ENCODE measurements at places on chromosomes 7 and 10.

DNA sequence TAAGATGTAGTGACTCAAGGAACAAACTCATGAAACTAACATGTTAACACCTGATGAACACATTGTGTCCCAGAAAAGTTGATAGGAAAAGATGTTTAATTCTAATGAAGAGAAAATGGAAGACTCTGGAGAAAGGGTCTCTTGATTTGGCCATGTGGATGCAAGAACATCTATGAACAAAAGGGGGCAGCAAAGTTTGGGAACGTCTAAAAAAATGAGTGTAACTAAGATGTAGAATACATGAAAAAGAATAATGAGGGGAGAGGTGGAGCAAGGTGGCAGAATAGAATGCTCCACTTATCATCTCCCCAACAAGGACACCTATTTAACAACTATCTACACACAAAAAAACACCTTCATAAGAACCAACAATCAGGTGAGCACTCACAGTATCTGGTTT is 805.1 kb downstream of the TNS3 start:
- no peak for DNase-seq

- DNase-seq, result peak; percentile 19
These were observed 21.5 kb downstream of the GPRIN2 start for GRCh38 chr10:46534828-46535524.

DNA sequence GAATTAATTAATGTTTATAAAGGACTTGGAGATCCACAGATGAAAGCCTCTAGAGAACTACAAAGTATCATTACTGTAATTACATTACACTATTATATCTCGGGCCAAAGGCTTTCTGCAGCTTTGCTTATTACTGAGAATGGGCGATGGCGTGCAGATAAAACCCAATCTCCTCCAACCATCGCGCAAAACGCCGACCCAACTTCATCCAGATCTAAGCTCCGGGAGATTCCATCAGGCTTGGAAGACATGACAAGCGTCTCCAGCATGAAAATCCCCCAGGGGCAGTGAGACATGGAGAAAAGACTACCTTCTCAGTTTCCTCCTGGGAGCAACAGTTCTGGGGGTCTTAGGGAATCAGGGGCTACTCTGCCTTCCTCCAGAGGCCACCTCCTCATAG is 42.2 kb upstream of the CUX1 start:
- no peak for DNase-seq

- DNase-seq, result peak; percentile 61
These were observed 701.4 kb upstream of the COBL start for GRCh38 chr7:52017802-52018679.

DNA sequence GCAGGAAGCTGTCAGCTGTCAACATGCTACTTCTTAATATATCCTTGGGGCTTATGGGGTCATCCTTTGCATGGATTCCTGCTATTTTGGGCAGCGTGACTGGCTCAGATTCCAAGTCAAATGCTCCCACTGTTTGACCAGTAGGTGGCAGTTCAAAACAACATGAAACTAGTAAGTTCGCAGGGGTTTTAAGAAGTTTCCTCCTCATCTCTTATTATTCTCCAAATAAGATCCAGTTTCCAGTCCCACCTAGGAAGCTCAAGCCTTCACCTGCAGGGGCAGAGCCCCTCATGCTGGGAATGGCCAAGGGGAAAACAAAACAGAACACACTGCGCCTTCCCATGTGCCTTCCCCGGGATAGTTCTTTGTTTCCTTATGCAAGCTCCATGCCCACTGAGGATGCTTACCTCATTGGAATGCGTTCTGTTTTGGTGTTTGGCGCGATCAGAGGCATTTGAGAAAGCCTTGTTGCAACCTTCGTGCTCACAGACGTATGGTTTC is 259.8 kb downstream of the GLI3 start:
- no peak for DNase-seq

- DNase-seq, result no peak
These were observed 108.8 kb downstream of the ATE1 start for GRCh38 chr10:121819049-121819448.

- DNase-seq, result peak; percentile 33
These were observed 11.6 kb upstream of the SVIL start for GRCh38 chr10:29646238-29646902.

DNA sequence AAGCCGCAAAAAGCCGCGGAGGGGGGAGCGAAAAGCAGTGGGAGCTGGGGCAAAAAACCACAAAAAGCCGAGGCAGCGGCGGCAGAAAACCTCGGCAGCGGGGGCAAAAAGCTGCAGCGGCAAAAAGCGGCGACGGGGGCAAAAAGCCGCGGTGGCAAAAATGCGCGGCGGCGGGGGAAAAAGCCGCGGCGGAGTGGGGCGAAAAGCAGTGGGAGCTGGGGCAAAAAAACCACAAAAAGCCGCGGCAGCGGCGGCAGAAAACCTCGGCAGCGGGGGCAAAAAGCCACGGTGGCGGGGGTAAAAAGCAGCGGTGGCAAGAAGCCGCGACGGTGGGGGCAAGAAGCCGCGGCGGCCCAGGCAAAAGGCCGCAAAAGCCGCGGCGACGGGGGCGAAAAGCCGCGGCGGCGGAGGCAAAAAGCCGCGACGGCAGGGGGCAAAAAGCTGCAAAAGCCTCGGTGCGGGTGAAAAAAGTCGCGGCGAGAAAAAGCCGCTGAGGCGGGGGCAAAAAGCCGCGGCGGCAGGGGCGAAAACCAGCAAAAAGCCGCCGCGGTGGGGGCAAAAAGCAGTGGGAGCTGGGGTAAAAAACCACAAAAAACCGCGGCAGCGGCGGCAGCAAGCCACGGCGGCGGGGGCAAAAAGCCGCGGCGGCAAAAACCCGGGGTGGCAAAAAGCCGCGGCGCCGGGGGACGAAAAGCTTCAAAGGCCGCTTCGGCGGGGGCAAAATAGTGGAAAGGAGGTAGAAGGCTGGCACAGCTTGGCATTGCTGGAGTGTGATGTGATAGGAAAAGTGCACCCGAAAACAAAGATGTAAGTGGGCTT is 135.9 kb downstream of the ZNF92 start:
- DNase-seq, result peak; percentile 25
